ENCODE measurements at places on chromosomes 5 and 9.

DNA sequence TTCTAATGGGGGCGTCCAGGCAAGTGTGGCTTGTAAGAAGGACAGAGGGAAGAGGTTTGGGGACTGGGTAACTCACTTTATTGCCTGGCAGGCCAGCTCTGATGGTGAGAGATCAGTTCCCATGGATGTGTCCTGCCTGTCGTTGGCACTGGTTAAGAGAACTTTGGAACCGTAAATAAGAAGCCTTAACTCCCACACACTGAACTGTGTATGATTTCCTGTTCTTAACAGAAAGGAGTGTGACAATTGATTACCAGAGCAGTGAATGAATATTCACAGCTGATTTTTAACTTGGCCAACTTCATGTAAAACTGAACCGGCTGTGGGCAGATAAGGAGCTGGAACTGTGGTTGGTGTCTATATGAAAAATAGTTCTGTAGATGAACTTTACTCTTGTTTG, 63.2 kb downstream of the MEGF10 start:
- H3K4me3 ChIP-seq, result no peak overlapping the region
- no peak for DNase-seq
- H3K27ac ChIP-seq, result no peak overlapping the region
- no peaks in the 10 kb centered on the region for H3K27me3 ChIP-seq
- H3K4me1 ChIP-seq, result no peaks in the 10 kb centered on the region

GRCh38 chr9:89658401-89658800, 53.6 kb downstream of the GADD45G start:
- H3K36me3 ChIP-seq, result no peaks in the 10 kb centered on the region
- no peak for DNase-seq
- H3K27ac ChIP-seq, result no peak overlapping the region

GRCh38 chr5:176521699-176522263, 15.4 kb downstream of the RNF44 start:
- DNase-seq, result no peak
- peaks cover 13% of the 10 kb centered on the region for H3K36me3 ChIP-seq

GRCh38 chr9:14286121-14286520, 27.8 kb downstream of the NFIB start:
- no peak overlapping the region for H3K27ac ChIP-seq
- H3K4me1 ChIP-seq, result peaks cover 29% of the 10 kb centered on the region
- H3K27me3 ChIP-seq, result no peaks in the 10 kb centered on the region

DNA sequence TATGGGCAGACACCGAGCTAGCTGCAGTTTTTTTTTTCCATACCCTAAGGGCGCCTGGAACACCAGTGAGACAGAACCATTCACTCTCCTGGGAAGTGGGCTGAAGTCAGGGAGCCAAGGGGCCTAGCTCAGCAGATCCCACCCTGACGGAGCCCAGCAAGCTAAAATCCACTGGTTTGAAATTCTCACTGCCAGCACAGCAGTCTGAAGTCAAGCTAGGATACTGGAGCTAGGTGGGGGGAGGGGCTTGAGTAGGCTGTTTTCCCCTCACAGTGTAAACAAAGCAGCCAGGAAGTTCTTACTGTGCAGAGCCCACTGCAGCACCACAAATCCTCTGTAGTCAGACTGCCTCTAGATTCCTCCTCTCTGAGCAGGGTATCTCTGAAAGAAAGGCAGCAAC, 151.7 kb upstream of the HCN1 start:
- no peak for DNase-seq
- H3K4me1 ChIP-seq, result no peaks in the 10 kb centered on the region
- H3K27ac ChIP-seq, result no peak overlapping the region
- no peak overlapping the region for H3K4me3 ChIP-seq
- no peaks in the 10 kb centered on the region for H3K36me3 ChIP-seq

Data from esophagus squamous epithelium (tissue), 5 donors.